HT-29 (cell line): ENCODE measurements at places on chromosomes 13 and 19.

DNA sequence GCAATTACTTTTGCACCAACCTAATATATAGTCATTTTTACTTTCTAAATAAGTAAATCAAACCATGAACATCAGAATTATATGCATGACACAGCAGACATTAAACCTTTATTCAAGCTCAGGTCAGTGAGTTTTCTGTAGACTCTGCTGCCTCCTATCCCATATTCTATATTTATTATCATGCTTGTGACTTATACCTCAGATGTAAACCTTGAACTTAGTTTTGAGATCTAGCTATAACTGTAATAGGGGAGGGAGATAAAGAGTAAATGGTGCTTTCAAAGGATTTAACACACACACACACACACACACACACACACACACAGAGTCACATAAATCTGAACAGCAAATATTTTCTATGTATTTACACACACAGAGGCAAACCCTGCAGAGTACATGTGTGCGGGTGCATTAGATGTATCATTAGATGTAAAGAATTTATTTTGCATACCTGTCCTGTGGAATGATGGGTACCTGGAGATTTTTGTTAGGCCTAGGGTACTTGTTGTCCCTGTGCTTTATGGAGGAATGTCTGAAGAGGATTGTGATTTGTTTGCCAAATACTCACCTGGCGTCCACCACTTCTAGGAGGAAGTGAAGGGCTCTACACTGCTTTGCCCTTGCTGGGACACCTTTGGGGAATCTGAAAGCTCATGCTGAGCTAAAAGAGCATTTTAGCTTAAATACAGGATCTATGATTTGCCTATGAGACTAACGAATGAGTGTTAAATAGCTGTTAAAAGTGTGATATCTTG is 521.9 kb downstream of the KLF5 start:
- DNase-seq: no peak

GRCh38 chr19:33815380-33816340 is 19.0 kb downstream of the KCTD15 start:
- DNase-seq: no peak

GRCh38 chr19:29687244-29687896 is 22.1 kb downstream of the PLEKHF1 start:
- no peak for DNase-seq

- no peak for DNase-seq
These were observed 16.9 kb downstream of the IZUMO4 start for GRCh38 chr19:2113439-2114211.

DNA sequence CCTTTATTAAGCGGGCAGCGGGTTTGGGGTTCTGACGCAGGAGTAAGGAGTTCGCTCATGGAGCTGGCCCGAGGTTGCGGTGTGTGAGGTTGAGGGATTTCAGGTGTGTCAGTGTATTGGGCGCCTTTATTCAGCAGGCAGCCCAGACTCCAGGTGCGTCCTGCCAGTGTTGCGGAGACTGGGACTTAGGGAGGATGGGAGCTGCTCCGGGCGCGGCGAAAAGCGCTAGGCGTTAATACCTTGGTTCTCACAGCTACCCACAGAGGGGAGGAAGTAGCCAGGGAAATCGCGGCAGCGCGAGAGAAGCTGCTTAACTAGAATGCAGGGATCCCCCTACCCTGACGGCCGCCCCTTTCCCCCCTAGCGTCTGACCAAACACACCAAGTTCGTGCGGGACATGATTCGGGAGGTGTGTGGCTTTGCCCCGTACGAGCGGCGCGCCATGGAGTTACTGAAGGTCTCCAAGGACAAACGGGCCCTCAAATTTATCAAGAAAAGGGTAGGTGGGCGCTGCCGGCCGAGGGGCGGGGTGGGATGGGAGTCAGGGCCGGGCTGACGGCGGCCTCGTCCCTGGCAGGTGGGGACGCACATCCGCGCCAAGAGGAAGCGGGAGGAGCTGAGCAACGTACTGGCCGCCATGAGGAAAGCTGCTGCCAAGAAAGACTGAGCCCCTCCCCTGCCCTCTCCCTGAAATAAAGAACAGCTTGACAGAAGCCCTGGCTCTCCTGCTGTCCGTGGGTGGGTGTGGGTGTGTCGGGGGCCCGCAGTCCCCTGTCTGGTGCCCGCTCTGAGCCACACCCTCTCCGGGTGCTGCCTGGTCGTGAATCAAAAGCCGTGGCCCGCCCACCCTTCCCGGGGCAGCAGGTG is 1.1 kb downstream of the RPL36 start:
- peak; percentile 35 for DNase-seq

DNA sequence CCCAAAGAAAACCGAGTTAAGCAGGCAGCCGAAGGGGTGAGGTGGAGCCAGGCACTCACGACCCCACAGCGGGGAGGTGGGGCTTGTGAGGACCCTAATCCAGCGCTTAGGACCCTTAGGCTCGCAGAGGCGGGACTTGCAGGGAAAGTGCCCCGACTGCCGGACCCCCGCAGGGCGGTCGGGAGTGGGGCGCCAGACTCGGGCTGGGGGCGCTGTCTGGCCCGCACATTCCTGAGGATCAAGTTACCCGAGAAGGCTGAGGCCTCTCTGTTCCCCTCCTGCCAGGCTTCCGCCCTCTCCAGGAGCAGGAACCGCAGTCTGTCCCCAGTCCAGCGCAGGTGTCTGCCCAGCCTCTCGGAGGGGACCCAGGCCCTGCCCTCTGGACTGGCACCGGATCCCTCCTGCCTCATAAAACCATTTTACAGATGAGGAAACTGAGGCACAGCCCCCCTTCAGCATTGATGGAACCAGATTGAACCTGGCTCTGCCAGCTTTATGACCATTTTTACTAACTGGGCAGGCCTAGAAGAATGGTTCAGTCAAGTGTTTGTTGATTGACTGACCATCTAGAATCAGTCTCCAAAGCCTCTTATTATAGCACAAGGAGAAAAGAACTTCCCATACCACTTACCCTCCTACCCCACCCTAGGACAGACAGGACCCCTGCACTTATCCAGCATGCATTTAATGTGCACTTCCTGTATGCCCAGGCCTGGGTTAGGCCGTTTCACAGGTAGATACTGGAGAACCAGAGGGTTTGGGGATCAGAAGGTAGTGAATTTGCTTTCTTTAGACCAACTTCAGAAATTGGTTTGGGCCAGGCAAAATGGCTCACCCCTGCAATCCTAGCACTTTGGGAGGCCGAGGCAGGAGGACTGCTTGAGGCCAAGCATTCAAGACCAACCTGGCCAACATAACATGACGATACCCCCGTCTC is 6.7 kb upstream of the JUND start:
- no peak for DNase-seq

DNA sequence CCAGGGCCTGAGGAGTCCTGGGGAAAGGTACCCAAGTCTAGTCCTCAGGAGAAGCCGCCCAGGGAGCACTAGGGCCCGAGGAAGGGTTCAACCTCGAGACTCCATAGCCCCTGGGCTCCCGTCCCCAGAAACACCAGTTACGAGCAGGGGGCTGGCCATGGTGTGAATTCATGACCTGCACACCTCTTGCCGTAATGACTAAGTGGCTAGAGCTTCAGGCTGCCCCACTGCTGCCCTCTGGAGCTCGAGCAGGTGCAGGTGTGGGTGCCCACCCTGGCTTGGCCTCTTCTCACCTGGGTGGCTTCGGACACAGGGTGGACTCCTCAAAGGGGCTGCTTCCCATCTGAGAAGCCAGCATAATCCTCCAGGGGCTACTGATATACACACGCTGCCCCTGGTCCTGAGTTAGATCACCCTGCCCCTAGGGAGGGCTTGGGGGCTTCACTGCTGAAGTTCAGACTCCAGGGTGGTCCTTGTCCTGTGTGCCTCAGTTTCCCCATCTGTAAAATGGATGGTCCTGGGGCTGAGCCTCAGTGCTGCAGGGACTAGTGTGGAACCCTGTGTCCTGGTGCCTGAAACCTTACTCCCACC is 13.6 kb downstream of the SPC24 start:
- DNase-seq: peak; percentile 54

GRCh38 chr19:29978080-29978479 is 36.0 kb downstream of the URI1 start:
- DNase-seq: no peak
